Posterior vena cava (tissue), 2 donors: ENCODE measurements at places on chromosomes 1 and 21.

- DNase-seq, result peak; percentile 76
These were observed 21.0 kb upstream of the ARTN start for GRCh38 chr1:43912607-43913006.

DNA sequence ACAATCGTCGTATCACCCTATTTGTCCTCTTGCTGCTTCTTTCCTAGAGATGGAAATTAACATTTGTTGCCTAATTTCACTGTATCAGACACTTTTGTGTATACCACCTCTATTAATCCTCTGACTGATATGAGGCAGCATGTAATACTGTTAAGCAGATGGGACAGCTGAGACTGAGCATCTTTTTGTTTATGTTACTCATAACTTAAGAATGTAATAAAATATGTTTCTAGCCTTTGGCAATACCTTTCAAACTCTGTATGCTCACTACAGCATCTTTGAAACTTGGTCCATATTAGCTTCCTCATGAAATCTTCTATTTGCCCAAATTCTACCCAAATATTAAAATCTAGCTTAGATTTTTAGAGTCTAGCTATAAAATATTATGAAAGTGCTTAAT, 2.3 kb downstream of the OR14K1 start:
- DNase-seq, result no peak

DNA sequence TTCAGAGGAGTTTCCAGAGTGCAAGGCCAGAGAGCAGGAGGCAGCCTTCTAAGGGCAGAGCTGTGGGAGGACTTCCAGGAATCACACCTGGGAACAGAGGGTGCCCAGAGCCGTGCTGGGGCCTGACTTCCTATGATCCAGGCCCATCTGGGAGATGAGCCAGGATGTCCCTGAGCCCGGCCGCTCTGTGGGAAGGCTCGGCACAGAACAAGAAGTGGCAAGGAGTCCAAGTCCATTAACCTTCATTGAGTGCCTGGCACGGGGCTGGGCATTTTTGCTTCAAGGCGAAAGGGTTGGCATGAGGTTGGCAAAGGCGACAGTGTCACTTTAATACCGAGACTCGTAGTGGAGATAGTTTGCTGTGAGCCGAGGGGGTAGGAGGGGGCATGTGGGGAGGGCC, 18.2 kb downstream of the TMEM201 start:
- no peak for DNase-seq

GRCh38 chr1:101216623-101217022, 20.2 kb upstream of the S1PR1 start:
- DNase-seq, result no peak

DNA sequence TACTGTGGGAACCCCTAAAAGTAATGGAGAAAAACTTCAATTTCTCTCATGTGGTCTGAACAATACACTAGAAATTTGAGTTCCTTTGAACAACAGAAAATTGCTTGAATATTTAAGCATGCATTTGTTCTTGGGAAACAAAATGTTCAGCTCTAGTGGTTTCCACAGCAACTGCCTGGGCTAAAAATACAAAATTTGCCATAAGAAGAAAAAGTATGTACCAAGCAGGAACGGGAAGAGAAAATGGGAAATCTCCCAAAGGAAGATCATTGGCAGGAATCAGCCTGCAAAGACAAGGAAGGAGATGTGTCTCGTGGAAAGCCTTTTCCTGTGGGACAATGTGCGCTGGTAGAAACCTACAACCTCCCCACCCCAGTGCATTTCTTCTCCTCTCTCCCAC, 119.0 kb upstream of the DPT start:
- DNase-seq, result no peak

DNA sequence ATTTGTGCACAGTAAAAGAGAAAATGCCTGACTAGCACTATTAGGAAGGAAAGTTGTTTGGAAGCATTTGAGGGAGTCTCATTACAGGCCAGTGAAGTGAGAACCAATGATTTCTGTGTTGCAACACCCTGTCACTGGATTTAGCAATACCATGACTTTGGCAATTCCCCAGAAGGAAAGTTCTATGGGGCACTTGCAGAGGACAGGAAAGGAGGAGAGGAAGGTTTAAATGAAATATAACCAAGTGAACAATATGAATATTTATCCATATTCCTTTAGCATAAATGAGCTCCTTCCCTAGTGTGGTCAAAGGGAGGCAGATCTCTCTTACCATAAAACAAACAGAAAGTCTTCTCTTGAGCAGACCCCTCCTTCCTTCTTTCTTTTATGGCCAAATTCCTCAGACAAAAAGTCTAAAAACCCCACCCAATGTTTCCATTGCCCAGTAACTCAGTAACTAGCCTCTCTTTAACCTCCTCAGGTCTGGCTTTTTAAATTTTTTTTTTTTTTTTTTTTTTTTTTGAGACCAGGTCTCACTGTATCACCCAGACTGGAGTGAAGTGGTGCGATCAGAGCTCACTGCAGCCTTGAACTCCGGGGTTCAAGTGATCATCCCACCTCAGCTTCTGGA, 5.5 kb downstream of the TLR5 start:
- DNase-seq, result no peak

DNA sequence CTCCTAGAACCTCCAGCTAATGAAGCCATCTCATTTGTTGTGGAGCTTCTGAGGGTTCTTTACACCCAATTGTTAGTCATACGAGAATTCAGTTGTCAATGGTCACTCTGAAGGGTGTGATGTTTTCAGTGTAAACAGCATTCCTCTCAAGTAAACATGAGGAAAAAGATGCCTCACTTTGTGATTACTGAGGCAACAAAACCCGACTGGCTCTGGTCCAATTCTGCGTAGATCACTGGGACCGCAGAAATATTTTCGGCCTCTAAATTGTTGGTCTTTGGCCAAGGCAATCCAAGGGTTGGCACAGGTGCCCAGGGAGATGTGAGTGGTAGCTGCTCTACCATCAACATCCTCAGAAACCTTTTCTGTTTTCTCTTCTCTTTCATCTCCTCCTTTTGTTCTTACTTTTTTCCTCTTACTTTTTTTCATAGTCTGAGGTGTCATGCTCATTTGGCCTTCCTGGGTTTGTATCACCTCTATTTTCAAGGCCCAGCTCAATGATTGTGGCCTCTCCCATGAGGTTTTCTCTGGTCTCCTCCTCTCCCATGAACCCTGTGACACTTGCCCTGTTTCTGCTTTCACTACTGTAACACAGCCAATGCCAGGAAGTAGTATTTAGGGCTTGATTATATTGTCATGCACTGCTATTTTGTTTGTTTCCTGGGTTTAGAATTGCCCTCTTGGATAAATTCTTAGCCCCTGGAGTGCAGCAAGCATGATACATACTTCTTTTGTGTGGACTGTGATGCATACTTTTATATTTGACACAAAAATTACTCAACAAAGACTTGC, 221.9 kb downstream of the TNR start:
- no peak for DNase-seq

DNA sequence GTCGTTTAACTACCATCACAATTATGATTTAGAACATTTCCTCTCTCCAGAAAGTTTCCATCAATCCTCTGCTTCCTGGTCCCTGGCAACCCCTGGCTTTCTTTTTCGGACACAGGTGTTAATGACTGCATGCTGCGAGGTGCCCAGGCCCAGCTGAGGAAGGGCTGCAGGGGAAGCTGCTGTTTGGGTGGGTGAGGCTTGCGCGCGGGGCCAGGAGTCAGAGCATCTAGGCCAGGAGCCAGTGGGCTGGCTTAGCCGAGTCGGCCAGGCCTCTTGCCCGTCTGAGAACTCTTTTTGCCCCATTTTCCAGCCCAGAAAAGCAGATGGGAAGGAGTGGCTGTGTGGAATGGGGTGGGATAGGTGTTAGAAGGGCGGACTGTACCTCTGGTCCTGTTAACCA, 51.5 kb downstream of the NAV1 start:
- no peak for DNase-seq

- DNase-seq, result peak; percentile 78
These were observed 33.8 kb downstream of the NECAP2 start for GRCh38 chr1:16474166-16474800.

DNA sequence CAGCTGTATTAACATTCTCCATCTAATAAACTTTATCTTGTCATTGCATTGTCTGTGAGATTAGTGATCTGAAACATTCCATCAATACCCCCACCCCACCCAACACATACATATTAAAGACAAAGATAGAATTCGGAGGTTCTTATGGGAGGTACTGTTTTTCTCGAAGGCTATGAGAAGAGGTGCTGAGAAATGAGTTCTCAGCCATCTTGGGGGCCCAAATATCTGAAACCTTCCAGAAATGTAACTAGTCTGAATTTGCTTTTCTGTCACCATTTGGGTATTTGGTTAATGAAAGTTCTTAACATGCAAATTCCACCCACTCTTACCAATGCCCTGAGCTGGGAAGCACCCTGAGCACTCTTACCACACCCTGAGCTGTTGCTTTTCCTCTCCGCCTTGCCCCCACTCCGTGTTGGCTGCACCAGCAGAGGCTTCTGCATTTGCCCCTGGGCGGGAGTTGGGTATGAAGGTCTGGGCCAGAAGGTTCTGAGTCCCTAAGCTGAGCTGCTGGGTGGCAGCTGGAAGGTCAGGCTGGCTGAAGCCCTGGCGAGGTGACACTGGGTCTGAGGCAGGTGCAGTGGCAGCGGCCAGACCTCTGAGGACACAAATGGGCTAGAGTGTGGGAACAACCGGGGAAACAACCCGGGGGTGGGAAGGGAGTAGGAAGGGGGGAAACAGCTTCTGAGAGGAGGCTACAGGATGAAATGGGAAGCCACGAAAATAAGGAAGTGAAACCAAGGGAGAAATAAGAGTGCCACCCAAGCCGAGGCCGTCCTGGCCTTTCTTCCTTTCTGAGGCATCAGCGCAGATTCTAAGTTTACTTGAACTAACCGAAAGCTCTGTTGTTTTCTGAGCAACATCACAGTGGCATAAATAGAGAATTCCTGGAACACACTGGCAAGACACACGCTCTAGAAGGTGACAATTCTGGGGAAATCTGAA, 26.3 kb upstream of the IER5 start:
- peak; percentile 83 for DNase-seq
